ENCODE measurements at places on chromosomes 2 and 18.

DNA sequence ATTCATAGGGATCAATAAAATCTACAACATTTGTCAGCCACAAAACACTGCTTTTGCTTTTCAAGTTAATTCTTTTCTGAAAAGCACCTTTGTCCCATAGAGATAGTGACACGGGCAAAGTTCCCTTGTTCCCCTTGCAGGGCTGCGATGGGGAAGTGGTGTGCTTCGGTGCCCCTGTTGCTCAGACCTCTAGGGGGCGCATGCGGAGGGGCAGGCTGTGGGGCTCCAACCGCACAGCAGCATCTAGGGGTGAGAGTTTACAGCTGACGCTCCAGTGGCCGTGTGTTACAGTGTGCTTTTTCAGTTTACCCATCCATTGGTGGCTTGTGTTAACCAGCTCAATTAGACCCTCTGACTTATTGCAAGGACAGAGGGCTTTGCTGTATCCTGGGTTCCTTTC is 1432.2 kb upstream of the ACVR2A start:
- H3K4me3 ChIP-seq = no peak overlapping the region
- H3K27ac ChIP-seq = no peak overlapping the region
- DNase-seq = no peak
- H3K36me3 ChIP-seq = no peaks in the 10 kb centered on the region

DNA sequence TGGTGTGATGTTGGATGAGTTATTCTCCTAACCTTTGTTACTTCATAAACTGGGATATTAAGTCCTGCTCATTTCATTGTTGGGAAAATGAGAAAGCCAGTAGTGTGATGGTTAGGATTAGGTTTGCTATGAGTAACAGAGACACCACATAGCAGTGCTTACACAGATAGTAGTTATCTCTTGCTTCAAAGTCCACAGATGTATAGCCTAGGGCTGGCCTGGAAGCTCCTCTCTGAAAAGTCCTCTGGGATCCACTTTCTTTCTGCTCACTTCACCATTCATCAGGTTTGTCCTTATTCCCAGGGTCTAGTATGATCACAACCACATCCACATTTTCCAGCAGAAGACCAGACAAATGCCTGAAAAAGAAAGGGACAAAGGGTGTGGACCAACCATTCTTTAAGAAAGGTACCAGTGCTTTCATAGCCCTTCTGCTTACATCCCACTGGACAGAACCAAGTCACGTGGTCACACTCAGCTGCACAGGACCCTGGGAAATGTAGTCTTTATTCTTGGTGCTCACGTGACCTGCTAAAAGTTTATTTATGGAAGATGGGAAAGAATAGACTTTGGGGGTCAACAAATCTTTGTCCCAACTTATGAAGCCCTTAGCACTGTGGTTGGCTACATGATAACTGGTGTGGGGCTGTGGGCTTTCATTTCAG is 108.9 kb downstream of the INSIG2 start:
- no peak overlapping the region for H3K4me3 ChIP-seq
- no peaks in the 10 kb centered on the region for H3K36me3 ChIP-seq
- H3K4me1 ChIP-seq = peaks cover 2% of the 10 kb centered on the region
- H3K27me3 ChIP-seq = peaks cover 6% of the 10 kb centered on the region
- H3K27ac ChIP-seq = no peak overlapping the region

DNA sequence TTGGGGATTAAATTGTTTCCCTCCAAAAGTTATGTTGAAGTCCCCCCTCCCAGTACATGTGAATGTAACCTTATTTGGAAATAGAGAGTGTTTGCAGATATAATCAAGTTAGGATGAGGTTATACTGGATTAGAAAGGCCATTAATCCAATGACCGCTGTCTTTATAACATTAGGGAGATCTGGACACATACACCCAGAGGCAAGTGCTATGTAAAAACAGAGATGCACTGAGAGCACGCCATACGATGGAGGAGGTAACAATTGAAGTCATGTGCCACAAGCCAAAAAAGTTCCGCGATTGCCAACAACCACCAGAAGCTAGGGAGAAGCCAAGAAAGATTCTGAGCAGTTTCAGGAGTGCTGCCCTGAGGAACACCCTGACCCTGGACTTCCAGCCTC is 153.3 kb downstream of the RNF144A start:
- no peak overlapping the region for H3K4me3 ChIP-seq
- peaks cover 9% of the 10 kb centered on the region for H3K27me3 ChIP-seq
- no peak overlapping the region for H3K27ac ChIP-seq
- DNase-seq = no peak

DNA sequence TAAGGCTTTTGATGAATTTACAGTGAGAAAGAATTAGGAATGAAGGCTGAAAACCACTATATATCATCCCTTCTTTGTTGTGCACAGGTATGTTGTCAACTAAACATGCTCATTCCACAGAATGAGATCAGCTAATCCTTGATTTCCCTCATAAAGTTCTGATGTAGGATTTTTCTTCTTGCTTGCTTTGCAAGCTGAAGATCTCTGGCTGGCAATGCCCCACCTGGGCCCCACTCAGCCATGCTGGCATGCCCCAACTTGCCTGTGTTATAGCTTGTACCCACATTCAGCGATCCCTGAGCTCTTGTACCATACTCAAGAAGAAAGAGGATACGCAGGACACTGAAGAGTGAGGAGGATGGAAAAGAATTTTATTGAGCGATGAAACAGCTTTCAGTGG is 18.0 kb upstream of the SERPINB11 start:
- no peaks in the 10 kb centered on the region for H3K4me1 ChIP-seq
- H3K4me3 ChIP-seq = no peak overlapping the region
- no peak for DNase-seq
- H3K27me3 ChIP-seq = peaks cover 8% of the 10 kb centered on the region
- no peaks in the 10 kb centered on the region for H3K36me3 ChIP-seq

- H3K27me3 ChIP-seq = no peaks in the 10 kb centered on the region
- no peaks in the 10 kb centered on the region for H3K36me3 ChIP-seq
Observed at GRCh38 chr18:68662754-68663153, 52.2 kb downstream of the TMX3 start.

- no peaks in the 10 kb centered on the region for H3K27me3 ChIP-seq
- H3K27ac ChIP-seq = no peak overlapping the region
- no peak overlapping the region for H3K4me3 ChIP-seq
- H3K36me3 ChIP-seq = no peaks in the 10 kb centered on the region
Observed at GRCh38 chr2:146720170-146720569, 1124.7 kb upstream of the ACVR2A start.

- H3K4me1 ChIP-seq = peaks cover 2% of the 10 kb centered on the region
- no peak overlapping the region for H3K27ac ChIP-seq
- DNase-seq = no peak
- H3K4me3 ChIP-seq = no peak overlapping the region
- no peaks in the 10 kb centered on the region for H3K36me3 ChIP-seq
Observed at GRCh38 chr2:64501946-64502345, 22.2 kb upstream of the AFTPH start.

- peaks cover 24% of the 10 kb centered on the region for H3K36me3 ChIP-seq
- DNase-seq = peak; percentile 28
- peak overlapping the region; percentile 98 for H3K27ac ChIP-seq
Observed at GRCh38 chr2:219386532-219387280, 1.0 kb downstream of the DNPEP start.

DNA sequence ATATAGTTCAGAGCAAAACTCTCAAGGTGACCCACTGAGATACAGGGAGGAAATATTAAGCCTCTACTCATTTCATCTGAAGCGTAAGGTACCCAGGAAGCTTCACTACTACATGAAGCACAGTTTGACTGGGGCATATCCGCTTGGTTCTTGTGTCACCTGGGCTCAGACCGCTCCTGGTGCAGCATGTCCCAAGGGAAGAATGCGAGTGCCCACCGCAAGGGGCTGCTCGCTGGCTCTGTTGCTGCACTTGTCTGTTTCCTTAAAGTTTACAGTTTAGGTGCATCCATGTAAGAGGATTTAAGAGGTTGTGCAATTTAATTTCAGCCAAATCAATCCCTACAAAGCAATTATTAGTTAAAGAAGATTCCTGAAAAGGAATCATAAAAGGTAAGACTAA is 507.8 kb downstream of the FBXO15 start:
- no peaks in the 10 kb centered on the region for H3K27me3 ChIP-seq
- H3K27ac ChIP-seq = no peak overlapping the region
- no peak for DNase-seq
- no peaks in the 10 kb centered on the region for H3K36me3 ChIP-seq
- H3K4me3 ChIP-seq = no peak overlapping the region
- no peaks in the 10 kb centered on the region for H3K4me1 ChIP-seq

DNA sequence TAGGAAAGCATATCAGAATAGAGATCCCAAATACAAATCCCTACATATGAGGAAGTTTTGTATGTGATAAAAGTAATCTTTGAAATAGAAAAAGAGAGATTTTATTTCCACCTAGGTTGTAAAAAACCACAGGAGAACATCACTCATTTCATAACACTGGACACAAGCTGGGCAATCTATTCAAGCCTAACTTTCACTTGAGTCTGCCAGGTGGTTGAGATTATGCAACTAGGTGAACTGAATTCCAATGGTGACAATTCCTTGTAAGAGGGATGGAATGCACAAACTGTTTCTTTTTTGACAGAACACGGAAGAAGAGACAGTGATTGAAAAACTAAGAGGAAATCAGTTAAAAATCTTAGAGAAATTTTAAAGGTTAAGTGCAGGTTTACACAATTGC is 619.6 kb upstream of the TMEFF2 start:
- no peak for DNase-seq
- H3K36me3 ChIP-seq = no peaks in the 10 kb centered on the region
- H3K4me3 ChIP-seq = no peak overlapping the region
- H3K27ac ChIP-seq = no peak overlapping the region
- no peaks in the 10 kb centered on the region for H3K4me1 ChIP-seq

DNA sequence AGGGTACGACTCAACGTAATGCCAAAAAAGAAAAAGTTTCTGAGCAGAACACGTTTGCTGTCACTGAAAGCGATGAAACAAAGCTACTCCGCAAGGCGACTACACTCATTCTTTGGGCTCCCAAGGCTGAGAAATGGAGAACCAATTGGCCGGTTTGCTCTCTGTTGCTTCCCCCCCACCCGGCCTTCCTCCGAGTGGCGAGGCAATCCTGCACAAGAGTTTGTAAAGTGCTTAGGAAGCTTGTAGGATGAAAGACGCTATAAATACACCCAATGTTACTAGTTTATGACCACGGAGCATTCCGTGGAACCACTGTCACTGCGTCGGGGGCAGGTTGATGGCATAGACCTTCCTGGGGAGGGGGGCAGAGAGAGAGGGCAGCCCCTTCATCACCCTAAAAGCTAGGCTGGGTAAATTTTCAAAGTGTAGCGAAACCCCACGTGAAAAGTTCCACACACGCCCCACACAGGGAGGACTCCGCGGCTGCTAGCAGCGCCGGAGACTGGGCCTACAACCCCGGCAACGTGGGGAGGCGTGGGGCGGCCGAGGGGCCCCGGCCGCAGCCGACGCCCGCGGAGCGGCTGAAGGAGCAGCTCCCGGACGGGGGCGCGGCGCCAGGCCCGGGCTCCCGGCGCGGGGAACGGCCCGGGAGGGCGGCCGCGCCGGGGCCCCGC is 915 bp downstream of the CUL3 start:
- no peaks in the 10 kb centered on the region for H3K27me3 ChIP-seq
- peaks cover 24% of the 10 kb centered on the region for H3K4me1 ChIP-seq
- DNase-seq = peak; percentile 18

- H3K27me3 ChIP-seq = no peaks in the 10 kb centered on the region
- H3K36me3 ChIP-seq = no peaks in the 10 kb centered on the region
Observed at GRCh38 chr18:58041633-58042032, 2.4 kb upstream of the NEDD4L start.

- no peak overlapping the region for H3K27ac ChIP-seq
- peaks cover 43% of the 10 kb centered on the region for H3K4me1 ChIP-seq
- peaks cover 10% of the 10 kb centered on the region for H3K36me3 ChIP-seq
Observed at GRCh38 chr2:230324503-230324902, 2.5 kb upstream of the SP140L start.

- H3K27ac ChIP-seq = no peak overlapping the region
- H3K4me1 ChIP-seq = no peaks in the 10 kb centered on the region
- no peaks in the 10 kb centered on the region for H3K36me3 ChIP-seq
- H3K27me3 ChIP-seq = no peaks in the 10 kb centered on the region
- H3K4me3 ChIP-seq = no peak overlapping the region
Observed at GRCh38 chr2:212005085-212005671, 533.4 kb downstream of the ERBB4 start.

DNA sequence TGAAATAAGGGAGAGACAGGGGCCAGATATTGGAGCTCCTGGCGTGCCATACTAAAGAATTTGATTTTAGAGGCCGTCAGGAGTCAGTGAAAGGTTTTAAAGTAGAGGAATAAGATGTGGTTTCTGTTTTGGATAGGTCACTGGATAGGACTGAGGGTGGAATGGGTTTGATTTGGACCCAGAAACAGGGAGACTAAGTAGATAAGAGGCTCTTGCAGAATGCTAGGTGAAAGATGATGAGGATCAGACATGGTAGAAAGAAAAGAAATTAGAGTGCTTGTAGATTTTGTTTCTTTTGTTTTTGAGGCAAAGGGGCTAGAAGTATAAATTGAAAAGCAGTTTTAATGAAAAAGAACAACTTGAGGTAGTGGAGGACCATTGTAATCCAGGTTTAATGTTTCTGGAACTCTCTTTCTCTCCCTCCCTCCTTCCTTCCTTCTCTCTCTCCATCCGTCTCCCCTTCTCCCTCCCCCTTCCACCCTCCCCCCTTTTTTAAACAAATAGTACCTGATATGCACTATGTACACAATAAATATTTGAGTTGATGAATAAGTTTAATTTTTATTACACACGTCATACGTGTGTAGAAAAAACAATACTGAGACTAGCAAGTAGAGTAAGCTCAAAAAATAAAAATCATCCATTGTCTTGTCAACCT is 1.9 kb downstream of the NDUFV2 start:
- no peaks in the 10 kb centered on the region for H3K27me3 ChIP-seq
- H3K27ac ChIP-seq = peak overlapping the region; percentile 93
- no peak for DNase-seq
- H3K4me3 ChIP-seq = peak overlapping the region; percentile 97

- no peaks in the 10 kb centered on the region for H3K4me1 ChIP-seq
- no peak for DNase-seq
- peaks cover 17% of the 10 kb centered on the region for H3K27me3 ChIP-seq
- H3K4me3 ChIP-seq = no peak overlapping the region
Observed at GRCh38 chr2:234694244-234695013, 197.5 kb upstream of the ARL4C start.

DNA sequence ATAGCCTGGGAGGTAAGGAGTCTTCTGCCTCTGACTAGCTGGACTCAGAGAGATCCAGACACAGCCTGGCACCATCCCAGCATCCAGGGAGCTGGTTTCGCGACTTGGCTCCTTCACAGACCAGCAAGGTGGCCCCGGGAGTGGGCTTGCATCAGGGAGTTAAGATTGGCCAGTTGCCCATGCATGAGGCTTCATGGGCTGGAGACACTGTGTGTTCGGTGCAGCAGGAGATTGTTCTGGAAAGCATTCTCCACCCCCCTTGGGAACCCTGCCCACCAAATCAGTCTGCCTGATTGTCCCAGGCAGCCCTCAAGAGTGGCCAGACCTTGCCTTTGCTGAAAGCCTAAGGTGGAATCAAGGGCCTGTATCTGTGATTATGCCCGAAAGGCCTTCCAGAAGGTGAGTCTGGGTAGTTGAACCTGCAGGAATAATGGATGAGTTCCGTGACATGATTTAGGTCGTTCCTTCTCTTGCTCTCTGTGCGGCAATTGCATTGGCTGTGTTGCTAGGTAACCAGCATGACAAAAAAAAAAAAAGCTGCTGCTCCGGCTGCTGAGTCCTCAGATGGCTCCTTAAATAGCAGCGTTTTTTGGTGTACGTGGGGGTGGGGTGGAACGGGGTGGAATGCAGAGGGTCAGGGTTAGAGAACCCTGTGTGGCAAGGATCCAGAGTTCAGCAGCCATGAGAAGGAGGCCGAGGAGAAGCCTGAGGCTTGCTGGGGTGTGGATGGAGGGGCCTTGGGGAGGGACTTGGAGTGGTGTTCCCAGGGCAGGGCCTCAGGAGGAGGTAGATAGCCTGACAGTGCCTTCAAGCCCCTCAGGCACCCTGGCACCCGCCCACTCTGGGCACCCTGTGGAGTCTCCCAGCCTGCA is 93.0 kb upstream of the MCFD2 start:
- H3K27me3 ChIP-seq = no peaks in the 10 kb centered on the region
- DNase-seq = no peak
